ENCODE measurements at places on chromosomes 6 and 20.

- no peak for DNase-seq
Observed at GRCh38 chr6:24233813-24234442, 107.9 kb downstream of the NRSN1 start.

DNA sequence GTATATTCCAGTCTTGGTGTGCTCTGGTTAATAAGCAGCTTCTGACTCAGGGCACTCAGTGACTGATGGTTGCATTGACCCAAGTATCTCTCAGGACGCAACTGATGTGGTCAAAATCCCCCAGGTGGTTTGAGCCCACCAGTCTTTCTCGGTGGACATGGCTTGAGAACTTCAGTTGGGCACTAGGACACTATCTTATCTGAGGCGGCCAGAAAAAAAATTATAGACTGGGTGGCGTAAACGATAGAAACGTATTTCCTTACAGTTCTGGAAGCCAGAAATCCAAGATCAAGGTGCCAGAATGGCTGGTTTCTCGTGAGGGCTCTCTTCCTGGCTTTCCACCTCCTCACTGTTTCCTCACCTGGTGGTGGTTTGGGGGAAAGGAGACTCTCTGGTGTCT, 52.2 kb downstream of the PPP1R16B start:
- no peak for DNase-seq

DNA sequence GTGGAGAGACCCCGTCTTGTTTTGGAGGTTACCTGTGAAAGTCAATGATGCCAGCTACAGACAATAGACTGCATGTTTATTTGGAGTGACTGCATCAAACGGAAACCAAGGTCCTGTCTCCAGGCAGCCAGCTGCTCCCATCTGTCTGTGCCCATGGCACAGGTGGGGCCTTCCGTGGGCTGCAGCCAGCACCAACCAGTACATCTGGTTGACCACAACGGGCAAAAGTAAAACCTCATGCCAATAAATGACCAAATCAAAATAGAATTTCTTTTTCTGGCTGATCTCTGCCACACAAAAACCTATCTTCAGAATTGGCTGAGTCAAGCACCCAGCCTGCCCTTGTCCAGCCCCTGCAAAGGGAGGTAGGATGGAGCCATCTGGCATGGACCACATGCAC, 33.5 kb downstream of the DLL1 start:
- DNase-seq: no peak

GRCh38 chr20:51301026-51301425, 241.5 kb downstream of the NFATC2 start:
- no peak for DNase-seq

DNA sequence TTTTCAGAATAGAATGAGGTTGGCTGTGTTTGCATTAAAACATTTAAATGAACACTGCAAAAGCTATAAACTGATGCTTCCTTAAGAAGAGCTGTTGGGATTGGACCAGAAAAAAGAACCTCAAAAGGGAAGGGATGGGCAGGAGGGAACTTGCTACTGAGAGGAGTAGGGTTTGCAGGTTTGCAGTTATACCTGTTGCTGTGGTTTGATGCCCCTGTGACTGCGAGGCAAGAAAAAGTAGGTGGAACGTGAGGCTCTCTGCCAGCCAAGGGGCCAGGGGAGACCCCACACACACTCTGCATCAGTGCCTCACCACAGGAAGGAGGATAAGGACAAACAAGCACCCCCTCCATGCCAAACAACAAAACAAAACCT, 197.2 kb downstream of the BCAS1 start:
- no peak for DNase-seq

- no peak for DNase-seq
Observed at GRCh38 chr20:37279820-37280219, 9.6 kb upstream of the MANBAL start.

DNA sequence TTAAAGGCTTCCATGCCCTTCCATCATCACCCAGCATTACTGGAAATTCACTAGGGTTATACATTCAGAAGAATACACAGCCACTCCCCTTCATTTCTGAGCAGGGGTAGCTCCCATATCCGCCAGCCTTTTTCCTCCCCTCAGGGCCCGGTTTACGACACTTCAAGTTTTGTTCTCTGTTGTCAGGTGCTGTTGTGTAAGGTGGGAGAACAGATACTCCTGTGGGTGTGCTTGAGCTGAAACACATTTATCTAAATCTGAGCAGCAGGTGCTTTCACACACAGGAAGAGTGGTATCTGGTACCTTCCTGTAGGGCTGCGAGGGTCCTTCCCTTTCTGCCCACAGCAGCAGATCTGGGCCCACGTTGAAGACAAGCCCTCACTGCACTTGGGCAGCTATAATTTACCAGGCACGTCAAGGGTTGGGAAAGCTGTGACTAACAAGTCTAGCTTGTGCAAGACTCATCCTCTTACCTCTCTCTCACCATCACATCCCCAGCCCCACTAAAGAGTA, 215.8 kb upstream of the RREB1 start:
- DNase-seq: no peak

GRCh38 chr20:35314816-35315631, 22.8 kb upstream of the FAM83C start:
- no peak for DNase-seq

- no peak for DNase-seq
Observed at GRCh38 chr6:13841936-13842335, 27.6 kb upstream of the MCUR1 start.

GRCh38 chr6:138722425-138723371, 50.9 kb upstream of the CCDC28A start:
- no peak for DNase-seq

- no peak for DNase-seq
Observed at GRCh38 chr6:46645265-46645664, 7.4 kb downstream of the CYP39A1 start.

- DNase-seq: no peak
Observed at GRCh38 chr6:116876635-116877611, at the start of gene RFX6. Gene RFX6 (plus strand): TSS chr6:116877242. CDS start chr6:116877276, 34 bp downstream.

DNA sequence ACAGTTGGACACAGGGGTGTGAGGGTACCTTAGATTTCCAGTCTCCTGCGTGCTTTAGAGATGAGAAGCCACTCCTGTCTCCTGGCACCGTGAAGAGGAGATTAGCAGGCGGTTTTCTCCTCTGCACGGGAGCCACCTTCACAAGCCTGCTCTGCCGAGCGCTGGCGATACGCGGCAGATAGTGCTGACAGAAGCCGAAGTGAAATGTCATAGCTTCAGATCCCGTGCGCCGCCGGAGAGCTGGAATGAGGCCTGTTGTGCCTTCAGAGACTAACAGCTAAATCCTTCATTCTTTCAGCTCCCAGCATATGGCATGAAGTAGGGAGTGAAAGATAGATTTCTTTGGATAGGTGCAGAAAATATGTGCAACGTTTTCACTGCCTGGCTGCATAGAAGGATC, 371.0 kb downstream of the TAF4 start:
- no peak for DNase-seq

- no peak for DNase-seq
Observed at GRCh38 chr20:54668271-54669039, 193.1 kb downstream of the DOK5 start.

DNA sequence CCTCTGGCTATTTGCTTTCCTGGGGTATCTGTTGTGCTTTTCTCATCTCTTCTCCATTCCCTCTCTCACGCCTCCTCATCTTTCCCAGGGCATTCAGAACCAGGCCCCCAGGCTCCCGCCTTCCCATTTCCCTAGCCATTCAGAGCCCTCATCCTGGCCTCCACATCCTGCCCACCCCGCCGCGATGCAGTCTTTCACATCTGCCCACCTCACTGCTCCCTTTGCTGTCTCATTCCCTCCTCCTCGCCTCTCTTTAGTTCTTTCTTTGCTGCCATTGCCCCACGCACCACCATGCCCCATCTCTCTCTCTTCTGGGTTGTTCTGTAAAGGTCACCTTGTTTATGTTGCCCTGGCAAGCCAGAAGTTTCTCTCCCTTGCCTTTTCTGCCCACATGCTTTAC, 10.6 kb upstream of the AAR2 start:
- DNase-seq: no peak

DNA sequence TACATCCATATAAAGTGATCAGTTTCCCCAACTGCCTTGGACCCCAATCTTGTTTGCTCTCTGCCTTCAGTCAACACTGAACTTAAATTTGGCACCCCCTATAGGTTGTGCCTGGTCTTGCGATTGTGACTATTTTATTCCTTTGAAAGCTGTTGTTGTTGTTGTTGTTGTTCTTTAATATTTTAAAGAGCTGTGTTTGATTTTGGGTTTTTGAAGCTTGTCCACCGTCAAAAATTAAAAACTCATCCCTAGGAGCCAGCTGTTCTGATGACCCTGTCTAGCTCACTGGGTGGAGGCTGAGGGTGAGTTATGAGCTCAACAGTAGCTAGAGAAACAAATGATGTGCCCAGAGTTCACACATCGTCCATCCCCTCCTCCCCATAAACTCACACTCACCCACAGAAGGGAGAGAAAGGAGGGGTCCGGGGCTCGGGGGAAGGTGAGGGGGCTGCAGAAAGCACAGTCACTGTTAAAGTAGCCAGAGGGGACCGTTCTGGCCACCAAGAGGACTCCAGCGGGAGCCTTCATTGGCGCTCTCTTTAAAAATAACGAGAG, 4.0 kb downstream of the SIM1 start:
- DNase-seq: peak; percentile 14

GRCh38 chr6:74971633-74972032, 234.2 kb downstream of the COL12A1 start:
- DNase-seq: no peak

DNA sequence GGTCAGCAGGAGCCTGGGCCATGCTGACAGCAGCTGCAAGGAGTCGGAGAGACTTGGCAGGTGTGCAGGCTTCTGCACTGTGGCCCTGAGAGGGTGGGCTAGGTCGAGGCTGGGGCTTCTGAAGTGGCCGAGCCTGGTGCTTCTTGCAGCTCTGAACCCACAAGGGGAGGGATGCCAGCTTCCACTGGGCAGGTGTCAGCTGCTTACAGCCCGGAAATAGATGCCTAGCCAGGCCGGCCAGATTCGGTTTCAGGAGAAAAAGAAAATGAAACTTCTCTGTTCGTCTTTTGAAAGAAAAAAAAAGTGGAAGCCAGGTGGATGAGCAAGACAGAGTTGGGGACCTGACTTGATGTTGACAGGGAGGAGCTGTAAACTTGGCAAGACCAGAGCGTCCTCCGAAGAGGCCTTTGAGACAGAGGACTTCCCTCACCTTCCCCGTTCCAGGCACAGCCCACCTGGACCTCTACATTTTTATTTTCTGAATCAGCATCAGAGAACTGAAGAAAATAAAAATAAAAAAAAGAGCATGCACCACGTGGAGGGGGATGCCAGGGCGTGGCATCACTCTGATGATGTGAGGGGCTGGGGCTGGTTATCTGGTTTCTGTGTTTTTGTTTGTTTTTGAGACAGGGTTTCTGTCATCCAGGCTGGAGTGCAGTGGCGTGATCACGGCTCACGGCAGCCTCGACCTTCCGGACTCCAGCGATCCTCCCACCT, at the start of gene ZBP1:
Gene ZBP1 (minus strand): TSS at position 153 of the 717 bp plus-strand sequence. CDS start 131 bp downstream, at position 22.
- DNase-seq: no peak

- no peak for DNase-seq
Observed at GRCh38 chr20:41054847-41055230, 26.2 kb downstream of the TOP1 start.

DNA sequence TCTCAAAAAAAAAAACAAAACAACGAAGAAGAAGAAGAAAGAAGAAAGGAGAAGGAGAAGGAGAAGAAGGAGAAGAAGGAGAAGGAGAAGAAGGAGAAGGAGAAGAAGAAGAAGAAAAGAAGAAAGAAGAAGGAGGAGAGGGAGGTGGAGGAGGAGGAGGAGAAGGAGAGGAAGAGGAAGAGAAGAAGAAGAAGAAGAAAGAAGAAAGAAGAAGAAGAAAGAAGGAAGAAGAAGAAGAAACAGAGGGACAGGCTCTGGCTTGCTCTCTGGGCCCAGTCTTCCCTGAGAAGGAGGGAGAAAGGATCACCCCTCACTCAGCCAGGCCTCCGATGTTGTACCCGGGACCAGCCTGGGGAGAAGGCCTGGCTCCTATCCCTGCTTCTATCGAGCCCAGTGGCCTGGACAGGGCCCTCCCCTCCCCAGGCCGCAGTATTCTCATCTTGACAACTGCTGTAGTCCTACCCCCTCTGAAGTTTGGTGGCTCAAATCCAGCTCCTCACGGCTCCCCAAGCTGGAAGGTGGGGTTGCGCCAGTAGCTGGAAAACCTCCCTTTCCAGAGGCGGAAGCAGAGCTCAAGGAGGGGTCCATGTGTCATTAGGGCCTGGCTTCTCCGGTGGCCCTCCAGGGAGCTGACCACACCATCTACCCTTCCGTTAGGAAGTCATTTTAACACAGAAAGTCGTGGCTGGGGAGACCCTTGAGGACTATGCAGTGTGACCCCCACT, 18.9 kb downstream of the C6orf132 start:
- no peak for DNase-seq

GRCh38 chr6:162187168-162187935, 540.2 kb downstream of the PRKN start:
- DNase-seq: no peak

DNA sequence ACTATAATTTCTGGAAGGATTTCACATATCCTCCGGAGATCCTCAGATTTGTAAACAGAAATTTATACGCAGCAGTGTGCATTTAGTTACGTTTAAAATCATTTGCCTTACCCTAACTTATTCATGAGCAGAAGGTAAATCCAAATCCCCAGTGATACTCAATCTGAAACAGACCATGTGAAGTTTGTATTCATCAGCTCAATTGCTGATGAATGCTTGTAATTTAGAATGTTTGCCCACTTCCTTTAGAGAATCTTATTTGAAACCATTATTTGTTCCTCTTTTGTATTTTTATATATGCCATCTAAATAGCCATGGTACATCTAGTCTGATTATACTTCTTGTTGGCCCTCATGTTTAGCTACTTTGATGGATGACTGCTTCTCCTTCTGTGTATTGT, 15.4 kb downstream of the TAAR1 start:
- DNase-seq: no peak

DNA sequence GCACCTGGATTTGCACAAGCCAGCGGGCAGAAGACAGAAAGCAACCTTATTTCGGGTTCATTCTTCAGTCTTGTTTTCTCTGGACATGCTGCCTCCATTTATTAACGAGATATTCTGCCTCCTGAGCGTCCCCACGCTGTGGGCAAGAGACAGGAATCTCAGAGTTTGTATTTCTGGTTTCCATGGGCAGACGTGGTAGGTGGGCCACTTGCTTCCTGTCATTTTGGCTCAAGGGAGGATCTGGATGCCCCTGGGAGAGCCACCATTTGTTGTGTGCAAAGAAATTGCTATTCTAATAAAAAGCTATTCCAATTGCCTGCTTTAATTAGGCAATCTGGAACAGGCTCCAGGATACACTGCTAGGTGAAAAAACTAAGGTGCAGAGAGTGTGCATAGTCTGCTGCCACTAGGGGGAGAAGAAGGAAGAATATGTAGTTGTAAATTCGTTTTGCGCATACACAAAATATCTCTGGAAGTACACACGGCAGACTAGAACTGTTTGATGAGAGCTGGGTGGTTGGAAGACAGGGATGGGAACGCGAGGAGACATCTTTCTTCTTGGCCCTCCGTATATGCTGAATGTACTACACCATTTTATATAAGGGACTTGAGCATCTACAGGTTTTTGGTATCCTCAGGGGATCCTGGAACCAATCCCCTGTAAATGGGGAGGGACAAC, 30.1 kb upstream of the SLC16A10 start:
- peak; percentile 9 for DNase-seq

All from NCI-H524 treated with DMSO at 0.1 percent for 48 hours (cell line).